Posterior cingulate gyrus (tissue), 11 donors: ENCODE measurements at places on chromosomes 16 and 17.

DNA sequence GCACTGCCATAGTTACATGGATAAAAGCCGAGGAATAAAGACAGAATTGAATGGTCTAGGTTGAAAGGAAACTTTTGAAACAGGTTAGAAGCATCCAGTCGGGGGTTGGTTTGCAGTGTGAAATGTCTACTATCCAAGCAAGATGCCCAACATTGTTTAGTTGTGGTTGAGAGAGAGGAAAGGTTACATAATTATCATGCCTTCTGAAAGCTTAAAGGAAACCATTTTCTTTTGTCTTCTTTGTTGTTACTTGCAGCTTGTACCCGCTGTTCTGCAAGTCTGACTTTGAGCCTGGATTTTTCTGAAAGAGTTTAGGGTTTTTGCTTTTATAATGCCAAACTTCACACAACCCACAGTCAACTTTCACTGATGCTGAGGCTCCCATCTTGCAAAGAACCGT, 167.9 kb downstream of the AXIN2 start:
- no peak for DNase-seq

- DNase-seq, result no peak
These were observed 4.7 kb downstream of the DLX3 start for GRCh38 chr17:49990331-49990730.

DNA sequence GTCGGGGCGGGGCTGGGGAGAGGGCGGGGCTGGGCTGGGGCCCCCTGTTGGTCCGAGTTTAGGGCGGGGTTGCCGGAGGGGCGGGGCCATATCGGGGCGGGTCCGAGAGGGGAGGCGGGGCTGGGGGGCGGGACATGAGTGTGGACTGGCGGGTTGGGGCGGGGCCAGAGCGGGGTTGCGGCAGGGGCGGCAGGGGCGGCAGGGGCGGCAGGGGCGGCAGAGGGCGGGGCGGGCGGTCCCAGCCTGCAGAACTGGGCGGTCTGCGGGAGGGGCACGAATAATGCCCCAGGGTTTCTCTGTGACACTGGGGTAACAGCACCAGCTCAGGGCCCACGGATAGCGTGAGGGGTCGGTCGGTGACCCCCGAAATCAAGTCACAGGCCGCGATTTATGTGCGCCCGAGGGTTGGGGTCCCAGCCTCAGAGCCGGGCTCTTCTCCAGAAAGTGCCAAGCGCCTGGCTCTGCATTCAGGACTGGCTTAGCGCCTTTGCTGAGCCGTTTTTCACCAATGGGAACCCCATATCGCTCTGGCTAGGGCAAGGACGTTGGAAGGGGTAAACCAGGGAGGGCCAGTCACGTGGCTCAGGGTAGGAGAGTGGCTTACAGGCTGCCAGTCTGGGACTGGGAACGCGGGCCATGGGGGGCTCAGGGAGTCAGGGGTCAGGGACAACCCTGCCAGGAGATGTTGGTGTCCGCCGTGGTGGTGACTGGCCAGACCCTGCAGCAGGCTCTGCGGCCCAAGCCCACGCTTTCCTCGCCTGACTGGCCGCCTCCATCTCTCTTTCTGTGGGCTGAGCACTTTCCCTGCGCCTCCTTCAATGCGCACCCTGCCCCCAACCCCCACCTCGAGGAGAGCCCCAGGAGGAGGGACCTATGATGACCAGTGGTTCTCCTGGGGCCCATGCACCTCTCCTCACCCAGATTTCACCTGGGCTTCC, 1.2 kb upstream of the METTL26 start:
- DNase-seq, result peak; percentile 83

DNA sequence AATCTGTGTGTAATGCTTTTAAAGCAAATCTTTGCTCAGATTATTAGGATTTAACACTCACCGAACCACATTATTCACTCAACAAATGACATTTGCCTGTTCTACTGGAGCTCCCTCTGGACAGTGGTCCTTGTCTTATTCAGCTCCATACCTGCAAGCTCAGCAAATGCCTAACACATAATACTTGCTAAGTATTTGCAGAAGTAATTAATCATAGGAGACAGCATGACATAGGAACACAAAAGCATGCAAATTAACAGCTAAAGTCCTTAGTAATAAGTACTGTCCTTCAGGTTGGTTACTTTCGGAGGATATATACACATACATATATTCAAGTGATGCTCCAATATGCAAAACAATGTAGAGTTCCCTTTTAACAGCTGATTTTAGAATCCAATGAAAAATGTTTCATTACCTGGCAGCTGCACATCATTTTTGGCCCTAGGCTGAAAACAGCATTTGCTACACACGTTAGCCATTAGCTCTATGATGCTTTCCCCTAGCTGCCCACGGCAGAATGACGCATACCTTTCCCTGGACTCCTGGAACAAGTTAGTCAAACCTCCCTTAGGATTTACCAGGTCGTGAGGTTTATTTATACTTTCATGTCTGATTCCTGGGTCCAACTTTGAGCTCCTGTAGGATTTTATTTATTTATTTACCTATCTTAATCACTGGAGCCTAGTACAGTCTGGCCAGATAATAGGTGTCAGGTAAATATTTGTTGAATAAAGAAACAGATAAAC, 8.6 kb downstream of the BRD7 start:
- no peak for DNase-seq

DNA sequence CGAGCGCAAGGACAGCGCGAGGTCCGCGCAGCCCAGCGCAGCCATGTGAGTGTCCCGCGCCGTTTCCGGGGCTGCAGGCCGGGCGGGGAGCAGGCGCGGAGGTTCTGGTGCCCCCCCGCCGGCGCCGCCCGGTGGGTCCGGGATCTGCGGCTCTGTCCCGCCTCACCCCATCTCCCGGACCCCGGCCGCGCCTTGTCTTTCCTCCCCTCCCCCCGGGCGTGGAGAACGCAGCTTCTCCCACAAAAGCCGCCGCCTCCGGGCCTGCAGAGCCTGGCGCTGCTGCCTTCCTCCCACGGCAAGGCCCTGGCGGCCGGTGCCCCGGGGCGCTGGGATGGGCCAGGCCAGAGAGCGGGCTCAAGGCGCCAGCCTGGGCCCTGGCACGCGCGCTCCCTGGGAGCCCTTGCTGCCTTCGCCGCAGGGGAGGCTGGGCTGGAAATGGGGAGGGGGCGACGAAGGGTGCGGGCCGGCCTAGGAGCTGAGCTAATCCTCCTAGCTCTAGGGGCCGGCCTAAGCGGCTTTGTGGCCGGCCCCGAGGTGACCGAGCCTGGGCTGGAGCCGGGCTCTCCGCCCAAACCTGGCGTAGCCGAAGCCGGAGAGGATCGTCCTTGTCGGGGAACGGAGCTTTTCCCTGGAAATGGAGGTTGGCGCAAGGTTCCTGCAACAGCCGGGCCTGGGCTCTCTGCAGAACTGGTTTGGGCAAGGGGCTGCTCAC, 397 bp downstream of the RIPOR1 start:
- no peak for DNase-seq

DNA sequence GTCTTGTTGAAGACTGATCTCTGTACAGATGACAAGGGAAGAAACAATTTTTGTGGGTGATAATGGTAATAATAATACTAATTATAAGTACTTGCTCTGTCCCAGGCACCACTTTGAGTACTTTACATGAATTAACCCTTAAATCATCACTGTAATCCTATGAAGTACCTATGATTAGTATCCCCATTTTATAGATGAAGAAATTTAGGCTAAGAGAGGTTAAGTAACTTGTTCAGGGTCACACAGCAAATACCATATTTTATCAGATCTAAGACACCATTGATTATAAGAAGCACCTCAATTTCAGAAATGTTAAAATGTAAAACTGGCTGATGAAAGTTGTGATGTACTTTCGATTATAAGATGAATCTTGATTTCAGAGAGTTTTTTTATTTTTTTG, 18.6 kb downstream of the TADA2A start:
- DNase-seq, result no peak

GRCh38 chr17:39380144-39380543, 21.3 kb downstream of the FBXL20 start:
- DNase-seq, result no peak

GRCh38 chr16:58187092-58187491, 10.8 kb downstream of the CSNK2A2 start:
- DNase-seq, result no peak

- no peak for DNase-seq
These were observed at the start of gene C16orf82 for GRCh38 chr16:27066668-27067537. Gene C16orf82 (plus strand): TSS chr16:27066927.

GRCh38 chr16:66658143-66658859, 38.2 kb downstream of the CMTM4 start:
- no peak for DNase-seq

GRCh38 chr17:43860927-43861622, 14.1 kb downstream of the CD300LG start:
- DNase-seq, result no peak

GRCh38 chr17:45338996-45339535, 22.2 kb upstream of the MAP3K14 start:
- no peak for DNase-seq

DNA sequence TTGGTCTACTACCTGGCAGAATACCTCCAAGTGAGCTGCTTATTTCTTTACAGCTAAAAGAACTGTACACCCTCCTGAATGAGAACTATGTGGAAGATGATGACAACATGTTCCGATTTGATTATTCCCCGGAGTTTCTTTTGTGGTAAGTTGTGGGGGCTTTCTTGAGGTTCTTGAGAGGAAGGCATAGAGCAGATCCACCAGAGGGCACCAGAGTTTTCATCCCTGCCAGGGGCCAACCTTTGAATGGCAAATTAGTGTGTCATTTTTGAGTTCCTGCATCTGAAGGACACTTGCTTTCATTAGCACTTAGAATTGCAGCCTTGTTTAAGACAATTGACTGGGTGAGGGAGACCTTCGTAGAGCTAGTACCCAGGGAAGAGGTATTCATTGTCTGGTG, 35.0 kb downstream of the NMT1 start:
- no peak for DNase-seq

- no peak for DNase-seq
These were observed 77.8 kb downstream of the ADCY9 start for GRCh38 chr16:4038448-4038847.

GRCh38 chr17:49823614-49824013, 24.3 kb downstream of the TAC4 start:
- no peak for DNase-seq

DNA sequence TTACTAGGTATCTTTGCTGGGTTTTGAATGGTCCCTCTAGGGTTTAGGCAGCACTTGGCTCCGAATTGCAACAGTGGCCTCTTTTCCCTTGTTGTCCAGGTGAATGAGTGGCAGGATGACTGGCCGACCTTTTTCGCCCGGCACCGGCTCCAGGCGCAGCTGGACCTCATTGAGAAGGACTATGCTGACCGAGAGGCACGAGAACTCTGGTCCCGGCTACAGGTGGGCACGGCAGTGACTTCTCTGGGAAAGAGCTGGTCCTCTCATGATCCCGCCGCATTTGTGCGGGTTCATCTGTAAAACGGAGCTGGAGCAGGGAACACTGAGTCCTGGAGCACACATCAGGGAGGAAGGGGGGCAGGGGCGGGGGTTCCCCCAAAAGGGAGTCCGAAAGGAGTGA, 3.1 kb upstream of the TBCD start:
- DNase-seq, result no peak

DNA sequence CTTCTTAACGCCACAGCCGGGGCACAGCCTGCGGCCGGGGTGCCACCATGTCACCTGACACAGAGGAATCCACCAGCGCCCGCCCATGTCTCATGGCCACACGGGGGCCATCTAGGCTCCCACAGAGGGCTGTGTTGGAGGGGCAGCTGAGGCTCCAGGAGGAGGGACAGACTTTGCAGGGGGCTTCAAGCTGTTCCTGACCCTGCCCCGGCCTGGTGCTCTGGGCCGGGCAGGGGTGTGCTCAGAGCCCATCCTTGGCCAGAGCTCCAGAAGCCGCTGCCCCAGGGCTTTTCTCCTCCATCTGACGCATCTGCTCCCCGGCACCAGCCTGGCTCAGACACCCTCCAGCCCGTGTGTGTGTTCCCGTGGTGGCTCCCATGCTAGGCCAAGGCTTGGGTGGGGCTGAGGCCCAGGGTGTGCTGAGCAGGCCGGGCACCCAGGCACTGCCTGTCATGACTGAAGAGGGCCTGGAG, 7.8 kb upstream of the SLC38A10 start:
- no peak for DNase-seq

GRCh38 chr16:30997725-30998711, 12.4 kb downstream of the STX1B start:
- no peak for DNase-seq

DNA sequence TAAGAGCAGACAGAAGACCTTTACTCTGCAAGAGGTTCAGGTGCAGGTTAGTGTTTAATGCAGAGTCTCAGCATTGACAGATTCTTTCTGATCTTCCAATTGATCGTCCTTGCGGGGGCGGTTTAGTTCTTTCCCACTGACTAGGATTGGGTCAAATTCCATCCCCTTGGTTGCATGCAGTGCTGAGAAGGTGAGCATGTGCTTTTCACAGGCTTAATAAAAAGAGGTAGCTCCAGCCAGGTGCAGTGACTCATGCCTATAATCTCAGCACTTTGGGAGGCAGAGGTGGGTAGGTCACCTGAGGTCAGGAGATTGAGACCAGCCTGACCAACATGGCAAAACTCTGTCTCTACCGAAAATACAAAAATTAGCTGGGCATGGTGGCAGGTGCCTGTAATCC, 7.5 kb upstream of the ITGAD start:
- DNase-seq, result no peak

GRCh38 chr16:12133729-12134128, 157.2 kb downstream of the SNX29 start:
- DNase-seq, result no peak

GRCh38 chr16:16120382-16121184, 102.7 kb downstream of the ABCC6 start:
- peak; percentile 96 for DNase-seq

DNA sequence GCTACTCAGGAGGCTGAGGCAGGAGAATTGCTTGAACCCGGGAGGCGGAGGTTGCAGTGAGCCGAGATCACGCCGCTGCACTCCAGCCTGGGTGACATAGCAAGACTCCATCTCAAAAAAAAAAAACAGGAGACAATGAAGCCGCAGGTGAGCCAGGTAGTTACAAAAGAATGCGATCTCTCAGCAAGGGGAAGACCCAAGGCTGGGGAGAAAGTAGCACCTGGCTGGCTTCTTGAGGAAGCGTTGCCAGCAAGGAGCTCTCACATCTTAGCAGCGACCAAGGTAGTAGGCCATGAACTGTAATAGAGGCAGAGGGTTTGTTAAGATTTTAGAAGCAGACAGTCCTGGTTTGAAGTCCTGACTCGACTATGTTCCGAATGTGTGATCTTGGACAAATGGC, 175.0 kb downstream of the AIPL1 start:
- DNase-seq, result no peak

GRCh38 chr16:82761236-82761635, 134.5 kb downstream of the CDH13 start:
- no peak for DNase-seq

DNA sequence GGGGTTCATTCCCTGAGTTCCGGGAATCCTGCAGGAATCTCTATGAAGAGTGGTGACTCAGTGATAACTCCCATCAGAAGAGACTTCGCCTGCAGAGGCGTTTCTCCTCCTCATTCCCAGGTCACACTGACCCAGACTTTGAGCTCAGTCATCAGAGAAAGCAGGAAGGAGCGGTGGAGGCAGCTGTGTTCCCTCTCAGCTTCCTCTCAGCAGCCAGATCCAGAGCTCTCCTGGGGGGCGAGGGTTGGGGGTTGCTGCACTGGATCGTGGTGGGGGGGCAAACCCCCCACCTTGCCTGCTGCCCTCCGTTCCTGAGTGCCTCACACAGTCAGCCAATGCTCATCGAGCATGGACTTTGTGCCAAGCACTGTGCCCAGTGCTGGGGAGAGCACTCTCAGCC, 271.2 kb downstream of the CBLN1 start:
- no peak for DNase-seq
